ENCODE measurements at places on chromosomes 7 and 10.

DNA sequence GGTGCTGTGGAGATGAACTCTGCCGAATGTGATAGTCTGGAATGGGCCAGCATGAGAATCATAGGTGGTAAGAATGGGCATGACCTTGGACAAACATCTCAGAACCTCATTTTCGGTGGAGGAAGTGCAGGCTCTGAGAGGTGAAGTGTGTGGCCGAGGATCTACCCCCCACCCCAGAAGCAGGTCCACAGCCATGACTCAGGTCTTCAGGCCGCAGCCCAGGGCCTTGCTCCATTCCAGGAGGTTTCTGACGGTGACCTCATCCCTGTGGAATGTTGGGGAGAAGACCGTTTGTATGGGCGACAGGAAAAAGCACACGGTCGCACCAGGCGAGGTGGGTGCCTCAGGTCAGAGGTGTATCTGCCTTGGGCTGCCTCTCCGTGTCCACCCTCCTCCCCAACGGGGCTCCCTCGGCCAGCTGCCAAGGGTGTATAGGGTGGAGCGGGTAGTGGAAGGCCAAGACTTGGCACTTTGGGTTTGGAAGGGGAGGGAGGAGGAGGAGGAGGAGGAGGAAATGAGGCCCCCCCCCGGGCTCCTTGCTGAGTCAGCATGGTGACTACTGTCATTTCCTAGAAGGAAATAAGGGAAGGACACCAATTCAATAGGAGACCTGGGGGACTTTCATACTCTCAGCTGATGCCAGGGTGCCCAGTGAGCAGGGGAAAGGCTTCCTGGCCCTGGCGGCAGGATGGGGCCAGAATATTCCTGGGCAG lies 168.0 kb upstream of the RHEB start:
- no peak for DNase-seq

- no peak for DNase-seq
Measured at GRCh38 chr7:6147627-6148026, 116.5 kb downstream of the ANKRD61 start.

DNA sequence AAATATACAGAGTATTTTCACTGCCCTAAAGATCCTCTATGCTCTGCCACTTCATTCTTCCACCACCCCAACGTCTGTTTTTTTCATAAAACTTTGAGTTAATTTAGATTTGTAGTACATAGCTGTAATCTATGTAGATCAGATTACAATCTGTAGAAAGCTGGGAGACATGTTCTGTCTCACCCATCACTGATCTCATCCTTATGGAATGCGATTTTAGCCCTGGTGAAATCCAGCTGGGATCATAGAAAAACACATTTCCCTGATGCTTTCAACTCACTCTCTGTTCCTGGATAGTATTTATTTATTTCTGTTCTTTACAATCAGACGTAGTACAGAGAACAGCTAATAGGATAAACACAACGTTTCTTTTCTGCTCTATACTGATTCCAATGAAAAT lies 521.0 kb downstream of the KIF20B start:
- DNase-seq, result no peak

DNA sequence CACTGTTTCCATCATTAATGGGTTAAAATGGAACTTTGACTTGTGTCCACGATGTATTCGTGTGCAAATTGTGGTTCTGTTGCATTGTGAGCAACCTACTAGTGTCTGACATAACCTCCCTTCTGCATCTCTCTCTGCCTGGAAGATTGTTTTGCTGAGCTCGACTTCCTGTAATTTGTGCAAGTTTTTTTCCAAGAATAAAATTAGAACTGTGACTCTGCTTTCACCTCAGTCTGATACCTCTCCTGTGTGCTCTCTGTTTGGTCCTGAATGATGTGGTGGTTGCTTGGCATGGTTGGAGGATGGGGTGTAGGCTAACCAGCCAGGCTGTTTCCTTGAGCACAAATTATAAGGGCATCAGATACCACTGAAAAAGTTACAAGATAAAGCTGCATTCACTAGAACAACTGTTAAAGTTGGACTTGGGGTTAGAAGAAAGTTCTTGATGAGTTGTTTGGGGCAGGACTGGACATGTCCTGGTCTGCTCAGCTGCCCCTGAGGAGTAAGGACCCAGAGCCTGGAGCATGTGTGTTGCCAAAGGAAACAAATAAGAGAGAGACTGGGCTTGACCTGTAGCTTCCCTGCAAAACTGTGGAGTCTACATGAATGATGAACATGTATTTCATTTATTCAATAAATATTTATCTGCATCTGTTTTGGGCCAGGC lies 1.9 kb upstream of the VOPP1 start:
- DNase-seq, result no peak

DNA sequence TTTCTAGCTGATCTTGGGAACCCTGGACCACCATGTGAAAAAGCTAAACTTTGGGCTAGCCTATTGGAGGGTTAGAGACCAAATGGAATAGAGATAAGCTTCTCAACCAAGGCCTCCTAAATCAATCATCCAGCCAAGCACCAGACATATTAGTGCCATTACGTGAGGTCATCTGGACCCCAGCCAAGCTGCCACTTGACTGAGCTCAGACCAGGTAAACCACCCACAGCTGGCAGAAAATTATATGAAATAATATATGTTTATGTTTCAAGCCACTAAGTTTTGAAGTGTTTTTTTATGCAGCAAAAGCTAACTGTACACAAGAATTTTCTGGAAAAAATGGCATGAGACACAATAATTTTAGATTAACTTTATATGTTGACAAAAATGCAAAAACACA lies 82.6 kb upstream of the PCGF5 start:
- DNase-seq, result no peak

GRCh38 chr7:100545360-100546128 lies 6.5 kb downstream of the AGFG2 start:
- DNase-seq, result no peak
